Stimulated activated naive CD4-positive, alpha-beta T cell (primary cell): ENCODE measurements at places on chromosomes 1 and 21.

- no peak for DNase-seq
These were observed 116.7 kb downstream of the LACTBL1 start for GRCh38 chr1:22855668-22856606.

GRCh38 chr1:67840449-67840848 lies 7.2 kb upstream of the GNG12 start:
- no peak for DNase-seq

DNA sequence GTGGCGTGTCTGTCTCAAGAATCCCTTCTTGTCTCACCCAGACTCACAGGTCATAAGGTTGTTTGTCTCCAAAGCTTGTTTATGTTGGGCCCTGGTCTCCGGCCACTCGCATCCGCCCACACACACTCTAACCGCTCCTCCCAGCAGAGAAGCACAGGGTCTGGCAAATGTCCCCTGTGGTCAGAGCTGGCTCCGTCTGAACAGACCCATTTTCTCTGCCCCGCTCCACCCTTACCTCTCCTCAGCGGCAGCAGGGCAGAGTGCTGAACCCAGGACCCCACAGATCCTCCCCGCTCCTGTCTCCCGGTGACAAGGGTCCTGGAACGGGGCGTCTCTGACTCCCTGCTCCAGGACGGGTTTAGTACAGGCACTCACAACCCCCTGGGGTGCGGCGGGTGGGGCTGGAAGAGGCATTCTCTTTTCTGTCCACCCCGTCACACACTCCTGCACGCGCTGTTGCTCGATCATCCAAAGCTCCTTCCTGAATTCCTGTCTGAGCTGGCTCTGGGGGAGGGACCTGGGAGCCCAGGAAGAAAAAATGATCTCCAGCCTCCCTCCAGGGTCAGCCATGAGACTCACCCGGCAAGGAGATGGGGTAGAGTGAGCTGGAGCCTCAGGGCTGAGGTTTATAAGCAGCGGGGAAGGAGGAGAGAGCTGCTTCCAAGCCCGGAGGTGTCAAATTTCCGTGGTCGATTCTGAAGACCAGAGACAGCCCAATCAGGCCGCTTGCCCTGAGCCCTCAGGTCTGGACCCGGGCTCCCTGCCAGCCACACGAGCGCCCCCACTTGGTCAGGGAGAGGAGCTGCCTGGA lies at the start of gene S100A13:
S100A13 (minus strand) TSS at position 602 of the 811 bp plus-strand sequence. CDS start 1,033 bp downstream, outside the sequence.
- DNase-seq, result no peak

DNA sequence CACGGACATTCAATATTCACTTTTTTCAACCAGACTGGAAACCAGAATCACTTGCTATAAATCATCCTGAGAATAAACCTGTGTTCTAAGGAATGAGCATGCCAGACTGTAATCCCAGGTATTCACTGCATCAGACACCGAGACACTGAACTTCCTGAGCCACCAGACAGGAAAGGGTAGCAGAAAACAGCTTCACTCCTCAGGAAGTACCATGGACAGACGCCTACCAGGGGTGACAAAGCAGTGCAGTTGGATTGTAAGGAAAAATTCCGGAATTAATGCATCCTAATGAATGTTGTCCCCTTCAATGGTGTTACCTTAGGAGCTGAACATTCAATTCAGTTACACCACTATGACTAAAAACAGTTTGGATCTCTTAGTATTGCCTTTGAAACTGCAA lies 156.1 kb downstream of the PIGK start:
- no peak for DNase-seq

DNA sequence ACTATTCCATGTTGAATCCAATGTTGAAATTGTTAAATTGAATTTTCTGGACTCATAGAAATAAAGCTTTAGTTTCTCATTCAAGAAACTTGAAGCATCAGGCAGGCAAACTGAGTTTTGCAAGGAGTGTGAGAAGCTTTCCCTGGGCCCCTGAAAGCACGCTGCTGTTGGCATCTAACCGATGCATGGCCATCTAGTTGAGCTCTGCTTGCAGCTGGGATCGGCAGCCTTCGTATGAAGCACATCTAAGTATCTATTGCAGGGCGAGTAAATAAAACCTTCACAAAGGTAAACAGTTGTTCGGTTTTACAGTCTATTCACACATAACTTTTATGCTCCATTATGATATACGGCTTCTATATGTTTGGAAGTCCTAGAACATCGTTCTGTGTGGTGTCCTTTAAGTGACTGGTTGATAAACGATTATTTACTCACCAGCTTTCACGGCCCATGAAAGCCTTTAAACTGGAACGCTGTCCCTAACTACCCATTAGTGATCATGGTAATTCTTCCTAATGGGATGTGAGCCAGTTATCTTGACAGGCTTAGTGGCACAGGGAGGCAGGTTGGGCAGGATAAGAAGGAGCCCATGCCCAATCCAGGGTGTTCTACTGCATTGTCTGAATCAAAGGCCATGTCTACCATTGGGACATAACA lies 71.7 kb downstream of the SEC16B start:
- no peak for DNase-seq
